Stimulated activated CD8-positive, alpha-beta memory T cell treated with anti-CD3 and anti-CD28 coated beads, Interleukin-7, amount 100 ng/mL, for 1 hour (primary cell): ENCODE measurements at places on chromosomes 1 and 21.

DNA sequence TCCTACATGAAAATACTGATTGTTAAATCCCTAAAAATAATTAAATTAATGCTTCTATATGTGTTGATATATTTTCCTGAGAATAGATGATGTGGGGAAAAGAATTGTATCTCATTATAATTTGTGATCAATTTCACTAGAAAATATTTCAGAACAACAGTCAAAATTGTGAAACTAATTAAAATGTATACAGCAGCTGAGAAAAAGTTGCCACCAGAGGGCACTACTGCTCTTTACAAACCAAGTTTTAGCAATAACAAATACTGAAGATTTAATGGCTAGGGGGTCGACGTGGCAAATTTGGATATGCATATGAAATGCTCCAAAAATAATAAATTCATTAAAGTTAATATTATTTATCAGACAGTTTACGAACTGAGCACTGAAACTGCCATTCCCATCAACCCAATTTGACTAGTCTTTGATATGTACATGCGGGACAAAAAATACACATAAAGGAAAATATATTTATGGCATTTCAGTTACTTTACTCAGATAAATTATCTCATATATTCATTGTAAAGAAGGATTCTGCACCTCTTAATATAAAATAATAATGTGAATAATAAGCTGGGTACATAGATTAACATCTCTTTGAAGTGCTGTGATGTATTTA, 96.3 kb upstream of the TMPRSS15 start:
- no peak for DNase-seq

DNA sequence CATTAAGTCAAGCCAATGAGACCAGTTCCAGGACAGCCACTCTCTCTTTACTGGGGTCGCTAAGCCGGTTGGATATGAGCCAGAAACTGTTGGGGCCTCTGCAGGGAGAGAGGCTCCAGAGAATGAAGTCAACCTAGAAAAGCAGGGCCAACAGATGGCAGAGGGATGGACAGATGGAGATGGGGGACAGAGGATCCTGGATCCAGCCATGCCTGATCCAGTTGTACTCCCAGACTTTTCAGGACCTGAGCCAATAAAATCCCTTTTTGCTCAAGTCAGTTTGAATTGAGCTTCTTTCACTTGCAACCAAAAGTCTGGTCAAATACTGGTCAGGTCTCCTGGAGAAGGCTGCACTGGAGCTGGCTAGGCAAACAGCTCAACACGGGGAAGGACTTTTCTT, 2.2 kb downstream of the DHCR24 start:
- DNase-seq = no peak

- DNase-seq = no peak
These were observed 164.7 kb downstream of the LTN1 start for GRCh38 chr21:28828021-28828420.

DNA sequence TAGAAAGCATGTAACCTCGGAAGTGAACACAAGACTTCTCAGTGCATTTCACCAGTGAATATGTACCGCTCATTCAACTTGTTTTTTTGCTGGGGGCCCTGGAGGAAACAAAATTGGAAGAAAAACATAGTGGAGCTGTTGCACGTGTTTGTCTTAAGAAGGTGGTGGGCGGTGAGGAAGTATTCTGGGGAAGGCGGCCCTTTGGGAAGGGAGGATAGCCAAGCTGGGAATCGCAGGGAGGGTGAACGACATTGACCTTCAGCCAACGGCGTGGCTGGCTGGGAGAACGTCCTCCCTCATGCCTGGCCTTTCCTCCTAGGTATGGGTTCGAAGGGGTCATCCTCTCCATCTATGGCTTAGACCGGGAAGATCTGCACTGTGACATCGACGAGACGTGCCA, 19.4 kb downstream of the TFF3 start:
- DNase-seq = no peak

- no peak for DNase-seq
These were observed 131.1 kb downstream of the NEK7 start for GRCh38 chr1:198287916-198288315.

- no peak for DNase-seq
These were observed 21.5 kb upstream of the TTC39A start for GRCh38 chr1:51351907-51352306.

DNA sequence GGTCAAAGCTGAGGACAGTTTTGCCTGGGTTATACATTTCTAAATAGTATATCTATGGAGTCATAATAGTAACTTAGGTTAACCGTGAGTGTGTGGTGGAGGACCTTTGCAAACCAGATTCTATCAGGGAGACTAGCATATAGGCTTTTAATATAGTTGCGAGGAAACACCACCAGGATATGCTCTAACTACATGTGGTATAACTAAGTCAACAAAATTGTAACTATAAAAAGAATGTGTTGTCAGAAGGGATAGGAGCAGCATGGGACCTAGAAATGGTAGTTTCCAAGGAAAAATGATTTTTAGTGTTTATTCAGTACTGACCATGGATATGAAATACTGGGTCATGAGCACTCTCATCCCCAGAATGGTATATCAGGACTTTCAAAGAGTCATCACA, 338.1 kb downstream of the TGFB2 start:
- DNase-seq = no peak

- no peak for DNase-seq
These were observed 20.9 kb downstream of the SH2D2A start for GRCh38 chr1:156795787-156796186.

- DNase-seq = no peak
These were observed 155.8 kb downstream of the DPYD start for GRCh38 chr1:97764991-97765390.
